CD4-positive, alpha-beta T cell treated with Interleukin-6 at 100 ng/mL for 8 hours (primary cell): ENCODE measurements at places on chromosomes 11 and 22.

DNA sequence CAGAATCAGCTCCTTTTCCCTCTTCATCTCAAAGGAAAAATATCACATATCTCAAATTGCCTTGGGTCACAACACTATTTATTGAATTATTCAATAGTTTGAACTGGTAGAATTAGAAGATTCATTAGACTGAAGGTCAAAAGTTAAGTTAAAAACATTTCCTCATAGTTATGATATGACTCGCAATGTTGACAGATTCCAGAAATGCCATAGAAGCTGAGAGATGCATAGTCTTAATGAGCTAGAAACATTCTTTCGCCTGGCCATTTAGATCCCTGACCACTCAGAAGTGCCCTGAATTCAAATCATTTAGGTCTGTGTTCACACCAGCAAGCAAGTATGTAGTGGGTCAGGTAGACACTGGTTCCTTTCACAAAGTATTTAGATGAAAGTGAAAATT is 44.4 kb downstream of the FAT3 start:
- DNase-seq, result no peak

- no peak for DNase-seq
Measured at GRCh38 chr11:69669486-69669885, 5.7 kb downstream of the LTO1 start.

DNA sequence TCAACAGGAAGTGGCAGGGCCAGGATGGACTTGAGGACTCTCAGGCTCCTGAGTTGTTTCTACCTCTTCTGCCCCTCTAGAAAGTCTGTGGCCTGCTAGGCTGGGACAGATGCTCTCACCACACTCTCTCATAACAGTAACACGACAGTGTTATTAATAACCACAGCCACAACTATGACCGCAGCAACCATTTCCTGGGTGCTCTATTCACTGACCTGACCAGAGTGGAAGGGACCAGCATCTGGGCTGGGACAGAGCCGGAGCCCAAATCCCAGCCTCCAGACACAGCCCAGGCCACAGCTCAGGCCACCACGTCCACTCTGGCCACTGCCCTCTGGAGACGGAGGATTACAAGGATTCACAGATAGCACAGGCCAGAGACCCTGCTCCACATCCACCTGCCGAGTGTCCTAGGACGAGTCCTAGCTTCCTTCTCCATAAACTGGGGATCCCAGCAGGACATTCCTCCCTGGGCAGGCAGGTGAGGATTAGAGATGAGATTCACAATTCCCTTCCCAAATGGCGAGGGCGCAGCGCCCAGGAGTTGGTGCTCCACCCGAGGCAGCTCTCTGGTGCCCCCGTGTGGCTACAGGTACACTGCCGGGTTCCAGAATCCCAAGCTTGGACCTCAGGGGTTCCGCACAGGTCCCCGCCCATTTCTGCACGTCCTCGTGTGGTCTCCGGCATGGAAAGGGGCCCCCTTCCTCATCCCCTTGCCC is 7.1 kb downstream of the PNPLA5 start:
- DNase-seq, result no peak

- DNase-seq, result no peak
Measured at GRCh38 chr11:19849947-19850593, 137.4 kb downstream of the NAV2 start.

- no peak for DNase-seq
Measured at GRCh38 chr11:105389952-105390351, 219.9 kb upstream of the GRIA4 start.

DNA sequence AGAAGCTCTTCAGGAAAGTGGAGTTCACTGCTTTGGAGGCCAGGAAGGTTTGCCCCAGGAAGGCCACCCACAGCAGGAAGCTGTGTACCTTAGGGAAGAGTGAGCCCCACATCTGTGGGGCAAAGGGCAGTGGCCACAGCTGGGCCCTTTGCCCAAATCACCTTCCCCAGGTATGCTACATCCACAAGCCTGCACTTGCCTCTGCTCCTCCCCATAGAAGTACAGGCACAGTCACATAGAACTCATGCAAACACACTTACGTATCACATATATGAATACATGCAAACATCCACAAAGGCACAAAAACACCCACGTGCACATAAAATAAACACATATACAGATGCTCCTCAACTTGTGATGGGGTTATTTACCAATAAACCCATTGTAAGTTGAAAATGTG is 2.1 kb downstream of the TRIM29 start:
- no peak for DNase-seq

- no peak for DNase-seq
Measured at GRCh38 chr11:17004486-17005148, 9.6 kb downstream of the PLEKHA7 start.

DNA sequence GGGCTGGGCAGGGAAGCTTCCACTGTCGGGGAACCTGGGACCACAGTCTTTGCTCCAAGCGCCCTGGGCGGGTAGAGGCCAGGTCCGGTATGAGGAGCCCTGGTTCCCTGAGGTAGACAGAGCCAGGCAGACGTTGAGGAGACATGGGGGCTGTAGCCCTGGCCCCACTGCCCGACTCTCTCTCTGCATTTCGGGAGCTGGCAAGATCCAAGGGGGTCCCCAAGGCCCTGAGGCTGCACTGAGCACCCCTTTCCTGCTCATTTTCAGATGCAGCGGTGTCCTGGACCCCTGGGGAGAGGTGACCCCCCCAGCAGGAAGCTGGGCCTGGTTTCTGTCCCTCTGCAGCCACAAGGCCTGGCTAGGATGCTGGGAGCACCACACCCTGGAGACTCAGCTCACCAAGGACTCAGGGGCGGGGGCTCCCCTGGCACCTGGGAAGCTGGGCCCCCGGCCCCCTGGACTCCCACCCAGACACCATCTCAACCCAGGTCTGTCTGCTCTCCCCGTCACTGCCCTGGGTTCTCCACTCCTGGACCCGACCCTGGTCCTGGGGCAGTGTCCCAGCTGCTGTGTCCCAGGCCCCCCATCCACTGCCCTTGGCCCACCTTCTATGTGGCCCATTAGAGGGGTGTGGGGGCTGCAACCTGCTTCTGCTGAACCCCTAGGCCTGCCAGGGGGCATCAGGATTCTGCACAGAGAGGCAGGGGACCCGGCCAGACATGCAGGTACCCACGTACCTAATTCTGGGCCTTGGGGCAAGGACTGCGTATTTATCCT is 15.0 kb upstream of the MUC6 start:
- DNase-seq, result no peak
